Left renal pelvis (tissue), 4 donors: ENCODE measurements at places on chromosomes 6 and 20. TPM values are rescaled to one million over a fixed set of nuclear protein-coding genes. Genes with fewer than 3 reads are reported as not detected.

GRCh38 chr6:160960839-160961238 lies 30.7 kb upstream of the MAP3K4 start:
- DNase-seq: no peak

The SLC22A2 gene
- 0.52 TPM for polyA plus RNA-seq

DNA sequence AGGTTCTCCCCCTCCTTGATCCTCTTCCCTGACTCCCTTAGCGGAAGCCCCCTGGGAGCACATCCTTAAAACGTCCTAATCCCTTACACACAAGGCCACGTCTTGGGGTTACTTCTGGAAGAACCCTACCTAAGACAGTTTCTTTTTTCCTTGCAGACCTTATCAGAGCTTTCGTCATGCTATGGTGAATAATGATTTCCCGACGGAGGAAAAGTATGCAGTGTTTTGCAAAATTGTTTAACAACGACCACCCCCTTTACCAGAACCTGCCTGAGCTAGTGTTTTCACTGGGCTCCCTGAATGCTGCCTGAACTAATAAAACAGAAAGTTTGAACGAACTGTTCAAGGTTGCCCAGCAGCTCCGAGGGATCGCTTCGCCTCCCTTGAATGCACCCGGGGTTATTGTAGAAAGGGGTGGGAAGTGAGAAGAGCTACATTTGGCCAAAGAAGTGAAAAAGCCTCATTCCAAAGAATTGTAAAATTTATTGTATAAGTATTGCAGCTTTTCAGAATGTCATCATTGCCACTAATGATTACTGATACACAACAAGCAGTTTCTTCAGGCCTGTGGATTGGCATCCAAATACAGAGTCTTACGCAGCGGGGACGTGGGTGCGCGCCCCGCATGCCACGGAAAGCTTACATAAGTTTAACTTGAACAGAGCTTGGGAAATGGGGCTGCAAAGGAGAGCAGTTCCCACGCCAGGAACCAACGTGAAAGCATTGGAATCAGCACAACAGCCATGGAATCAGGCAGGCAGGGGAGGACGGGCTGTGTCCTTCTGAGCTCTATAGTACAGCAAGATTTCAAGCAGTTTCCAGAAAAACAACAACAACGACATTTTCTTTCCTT lies 27.9 kb upstream of the ZBP1 start:
- DNase-seq: no peak

- DNase-seq: no peak
Observed at GRCh38 chr20:40010483-40010882, 678.6 kb downstream of the MAFB start.

GRCh38 chr6:153357391-153357790 lies 226.3 kb upstream of the RGS17 start:
- DNase-seq: no peak

GRCh38 chr20:15610787-15611186 lies 962.5 kb downstream of the KIF16B start:
- no peak for DNase-seq

DNA sequence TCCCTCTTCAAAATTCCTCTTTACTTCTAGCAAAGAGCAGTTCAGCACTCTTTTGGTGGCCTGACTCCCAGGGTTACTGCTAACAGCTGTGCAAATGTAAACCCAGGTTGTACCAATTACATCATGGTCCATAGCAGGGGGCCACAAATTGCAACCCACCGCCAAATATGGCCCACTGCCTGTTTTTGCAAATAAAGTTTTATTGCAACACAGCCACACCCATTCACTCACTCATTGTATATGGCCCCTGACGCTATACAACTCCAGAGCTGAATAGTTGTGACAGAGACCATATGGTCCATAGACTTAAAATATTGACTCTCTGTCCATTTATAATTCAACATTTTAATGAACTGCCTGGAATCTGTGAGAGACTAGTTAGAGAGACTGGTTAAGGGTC lies 233.4 kb downstream of the NFATC2 start:
- no peak for DNase-seq
